ENCODE measurements at places on chromosomes 7 and 10.
A peak's percentile ranks its signal among the peaks of the same experiment; 100 is the strongest.

GRCh38 chr7:134018306-134018705 lies 108.8 kb upstream of the LRGUK start:
- H3K4me1 ChIP-seq: no peaks in the 10 kb centered on the region
- no peak overlapping the region for H3K27ac ChIP-seq
- no peak overlapping the region for H3K4me3 ChIP-seq
- no peaks in the 10 kb centered on the region for H3K36me3 ChIP-seq

DNA sequence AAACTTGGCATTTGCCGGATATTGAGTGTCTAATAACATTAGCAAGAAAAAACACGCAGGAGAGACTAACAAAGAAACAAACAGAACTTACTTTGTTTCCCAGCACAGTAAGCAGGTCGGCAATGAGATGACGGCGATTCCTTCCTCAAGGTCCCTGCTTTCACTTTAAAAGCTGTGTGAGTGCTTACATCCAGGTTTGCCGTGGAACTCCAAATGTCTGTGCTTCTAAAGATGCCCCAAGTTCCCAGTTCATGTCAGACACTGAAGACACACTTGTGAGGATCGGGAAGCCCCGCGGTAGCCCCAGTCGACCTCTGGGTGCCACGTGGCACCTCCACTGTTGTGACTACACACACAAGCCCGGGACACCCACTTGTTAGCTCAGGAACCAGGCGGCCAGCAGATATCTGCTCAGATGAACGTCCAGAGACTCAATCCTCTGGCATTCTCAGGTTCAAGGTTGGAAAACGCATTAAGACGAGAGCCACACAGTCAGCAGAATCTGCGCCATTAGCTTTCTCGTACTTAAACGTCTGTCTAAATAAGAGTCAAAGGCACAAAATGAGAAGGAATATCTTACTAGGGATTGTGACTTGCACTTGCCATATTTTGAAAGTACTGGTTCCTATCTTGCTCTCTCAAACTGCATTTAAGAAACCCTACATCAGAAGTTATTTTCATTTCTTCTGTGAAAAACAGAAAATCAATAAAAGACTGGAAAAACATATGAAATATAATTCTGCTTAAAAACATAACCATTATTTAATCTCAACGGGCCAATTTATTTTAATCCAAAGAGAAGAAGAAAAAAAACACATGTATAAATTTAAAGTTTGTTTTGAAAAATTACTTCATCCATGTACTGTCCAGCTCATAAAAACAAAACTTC lies 207.6 kb upstream of the KLF14 start:
- H3K27ac ChIP-seq: peak overlapping the region; percentile 90
- peak; percentile 69 for DNase-seq
- peaks cover 80% of the 10 kb centered on the region for H3K4me1 ChIP-seq
- peaks cover 79% of the 10 kb centered on the region for H3K36me3 ChIP-seq

GRCh38 chr7:77235276-77235675 lies 35.7 kb upstream of the FGL2 start:
- no peak overlapping the region for H3K27ac ChIP-seq
- H3K36me3 ChIP-seq: peaks cover 16% of the 10 kb centered on the region
- peaks cover 13% of the 10 kb centered on the region for H3K4me1 ChIP-seq
- H3K4me3 ChIP-seq: no peak overlapping the region

GRCh38 chr10:30436671-30437030 lies 2.7 kb downstream of the MAP3K8 start:
- H3K4me3 ChIP-seq: peak overlapping the region; percentile 94
- H3K27ac ChIP-seq: peak overlapping the region; percentile 82
- peaks cover 40% of the 10 kb centered on the region for H3K36me3 ChIP-seq
- H3K27me3 ChIP-seq: no peaks in the 10 kb centered on the region
- peaks cover 57% of the 10 kb centered on the region for H3K4me1 ChIP-seq
- DNase-seq: no peak

- H3K27ac ChIP-seq: no peak overlapping the region
- H3K4me1 ChIP-seq: peaks cover 3% of the 10 kb centered on the region
- no peak for DNase-seq
- H3K4me3 ChIP-seq: no peak overlapping the region
- no peaks in the 10 kb centered on the region for H3K36me3 ChIP-seq
Measured at GRCh38 chr10:9211228-9211627, 1156.7 kb downstream of the GATA3 start.

Data from activated CD4-positive, alpha-beta T cell treated with anti-CD3 and anti-CD28 coated beads, Interleukin-2, amount 10 ng/mL, durations not matched to agents 24 days and 14 days (primary cell).